Activated CD8-positive, alpha-beta memory T cell treated with anti-CD3 and anti-CD28 coated beads for 1 hour (primary cell): ENCODE measurements at places on chromosomes 13 and 19.

DNA sequence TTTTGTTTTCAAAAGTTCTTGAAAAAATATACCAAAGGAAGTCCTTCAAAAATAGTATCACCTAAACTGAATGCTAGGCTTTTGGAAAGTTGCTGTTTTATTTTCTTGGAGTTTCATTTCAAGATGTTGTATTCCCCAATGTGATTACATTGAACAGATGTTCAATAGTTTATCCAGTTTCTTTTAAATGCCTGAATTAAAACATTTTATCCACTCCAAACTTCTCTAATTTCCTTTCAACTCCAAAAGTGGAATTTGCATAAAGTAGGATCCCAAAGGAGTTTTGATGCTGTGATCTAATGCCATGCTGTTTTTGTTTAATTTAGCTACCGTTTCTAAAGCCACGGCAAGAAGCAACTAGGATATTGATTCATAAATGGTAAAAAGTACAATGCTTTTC lies 892.5 kb upstream of the SLC10A2 start:
- DNase-seq, result no peak

DNA sequence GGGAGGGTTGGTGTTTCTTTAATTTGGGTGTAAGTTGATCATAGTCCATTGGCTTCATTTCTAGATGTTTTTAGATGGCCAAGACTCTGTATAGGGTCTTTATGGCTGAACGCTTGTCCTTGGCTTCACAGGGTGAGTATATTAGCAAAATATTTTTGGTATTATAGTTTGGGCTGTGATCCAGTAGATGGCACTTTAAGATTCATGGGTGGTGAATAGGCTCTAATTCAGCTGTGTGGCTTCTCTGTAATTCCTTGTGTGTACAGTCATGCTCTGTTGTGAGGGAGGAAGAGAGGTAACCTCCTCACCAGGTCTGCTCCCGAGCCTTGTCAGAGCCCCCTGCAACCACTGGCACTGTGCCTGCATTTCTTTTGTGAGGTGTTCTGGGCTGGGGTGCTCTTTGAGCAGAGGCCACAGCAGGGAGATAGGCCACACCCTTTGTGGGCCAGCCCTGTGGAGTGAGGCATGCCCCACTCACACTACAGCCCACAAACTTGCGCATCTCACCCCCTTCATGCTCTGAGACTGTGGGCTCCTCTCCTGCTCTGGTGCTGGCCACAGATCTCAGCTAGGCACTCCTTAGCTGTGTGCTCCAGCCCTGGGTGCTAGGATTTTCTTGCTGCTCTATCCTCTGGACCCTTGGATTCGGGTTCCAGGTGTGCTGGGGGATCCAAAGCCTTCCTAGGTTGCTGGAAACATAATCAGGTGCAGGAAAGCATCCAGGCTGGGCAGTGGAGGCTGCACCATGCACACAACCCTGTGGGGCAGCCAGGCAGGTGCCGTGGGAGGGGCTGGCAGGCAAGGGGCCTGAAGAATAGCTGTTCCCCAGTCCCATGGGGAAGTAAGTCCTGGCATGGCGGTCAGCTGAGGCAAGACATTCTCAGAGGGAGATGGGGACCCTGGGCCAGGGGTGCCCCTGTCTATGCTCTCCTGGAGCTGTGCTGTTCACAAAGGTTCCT lies 193.9 kb downstream of the GPC5 start:
- DNase-seq, result no peak

DNA sequence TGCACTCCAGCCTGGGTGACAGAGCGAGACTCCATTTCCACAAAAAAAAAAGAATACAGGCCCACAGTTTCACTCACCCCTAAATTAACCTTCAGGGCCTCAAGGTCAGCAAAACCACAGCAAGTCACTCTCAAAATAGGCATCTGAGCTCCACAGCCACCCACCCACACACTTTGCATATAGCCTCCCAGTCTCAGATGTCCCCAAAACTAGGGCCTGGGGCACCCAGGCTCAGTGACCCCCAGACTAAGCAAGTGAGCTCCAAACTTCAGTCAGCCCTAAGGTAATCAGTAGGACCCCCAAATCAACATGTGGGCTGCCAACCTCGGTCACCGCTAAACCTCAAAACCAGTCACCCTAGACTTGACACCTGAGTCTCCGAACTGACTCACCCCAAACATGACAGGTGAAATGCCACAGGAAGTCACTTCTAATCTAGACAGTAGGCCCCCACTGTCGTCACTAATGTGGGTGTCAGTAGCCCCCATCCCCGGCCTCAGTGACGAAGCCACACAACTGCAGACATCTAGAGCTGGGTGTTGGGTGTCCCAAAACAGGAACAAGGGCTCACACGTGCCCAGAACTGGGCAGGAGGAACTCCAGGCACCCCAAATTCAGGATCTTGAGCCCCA lies 13.9 kb downstream of the RABAC1 start:
- peak; percentile 69 for DNase-seq

DNA sequence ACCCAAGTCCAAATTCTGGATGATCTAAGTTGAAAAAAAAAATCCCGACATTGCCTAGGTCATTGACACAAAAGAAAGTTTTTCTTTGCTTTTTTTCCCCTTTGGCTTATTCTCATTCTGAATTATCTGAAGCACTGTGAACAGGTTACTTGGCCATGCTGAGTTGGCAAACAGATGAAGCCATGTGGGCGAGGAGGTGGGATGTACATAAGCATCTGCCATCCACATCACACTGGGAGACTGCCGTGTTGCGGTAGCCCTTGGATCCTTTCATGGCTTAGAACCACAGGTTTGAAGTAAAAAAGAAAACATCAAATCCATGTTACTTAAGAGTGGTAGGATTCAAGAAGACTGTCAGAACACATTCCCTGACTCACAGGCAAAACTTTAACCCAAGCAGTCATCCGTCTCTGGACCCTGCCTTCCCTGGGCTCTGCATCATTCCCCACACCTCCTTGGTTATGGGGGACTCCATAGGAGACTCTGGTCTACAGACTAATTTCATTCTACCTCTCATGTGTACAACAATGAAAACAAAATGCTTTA lies 242.5 kb upstream of the SERP2 start:
- DNase-seq, result no peak

DNA sequence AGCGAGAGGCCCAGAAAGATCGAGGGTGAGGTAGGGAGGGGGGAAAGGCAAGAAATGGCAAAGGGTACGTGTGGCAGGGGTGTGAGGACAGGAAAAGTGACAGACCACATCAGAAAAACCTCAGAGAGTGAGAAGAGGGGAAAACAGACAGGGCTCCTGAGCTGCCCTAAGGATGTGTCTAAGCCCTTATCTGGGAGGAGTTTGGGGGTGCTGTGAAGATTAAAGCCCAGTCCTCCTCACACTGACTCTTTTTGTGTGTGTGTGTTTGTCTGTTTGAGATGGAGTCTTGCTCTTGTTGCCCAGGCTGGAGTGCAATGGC lies 703 bp upstream of the PTH2 start:
- DNase-seq, result no peak

DNA sequence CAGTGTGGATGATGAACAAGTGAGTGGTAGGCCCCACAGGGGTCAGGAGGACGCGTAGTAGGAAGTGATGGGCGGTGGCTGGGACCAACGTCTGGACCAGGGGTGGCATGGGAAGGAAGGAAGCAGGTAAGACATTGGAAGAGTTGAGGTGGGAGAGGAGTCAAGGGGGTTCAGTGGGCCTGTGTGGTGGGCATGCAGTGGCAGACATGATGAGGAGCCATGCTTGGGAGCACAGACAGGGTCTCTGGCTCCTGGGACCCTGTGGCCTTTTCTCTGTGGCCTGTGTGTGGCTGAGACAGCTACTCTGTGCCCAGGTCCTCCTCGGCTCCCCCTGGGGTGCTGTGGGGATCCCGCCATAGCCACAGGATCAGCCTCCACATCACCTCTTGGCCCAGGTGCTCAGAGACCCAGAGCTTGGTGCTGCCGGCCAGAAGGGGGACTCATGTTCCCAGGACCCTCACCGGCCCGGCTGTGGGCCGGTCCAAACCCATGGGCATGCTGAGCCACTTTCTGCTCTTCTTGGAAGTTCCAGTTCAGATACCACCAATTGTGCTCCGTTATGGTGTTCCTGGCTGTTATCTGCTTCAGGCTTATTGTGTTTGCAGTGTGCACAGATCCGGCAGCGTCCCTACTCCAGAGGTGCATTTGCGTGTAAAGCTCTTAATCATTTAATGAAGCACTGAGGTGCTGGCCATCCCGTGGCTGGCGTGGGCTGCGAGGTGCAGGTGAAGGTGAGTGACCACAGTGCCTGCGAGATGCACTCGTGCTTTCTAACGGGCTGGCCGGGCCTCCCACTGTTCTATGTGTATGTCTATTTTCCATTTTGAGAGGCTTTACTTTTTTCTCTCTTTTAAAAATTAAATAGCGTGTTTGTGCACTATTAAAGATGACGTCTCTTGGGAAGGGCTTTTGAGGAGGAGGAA lies 147.9 kb downstream of the TEX29 start:
- no peak for DNase-seq

DNA sequence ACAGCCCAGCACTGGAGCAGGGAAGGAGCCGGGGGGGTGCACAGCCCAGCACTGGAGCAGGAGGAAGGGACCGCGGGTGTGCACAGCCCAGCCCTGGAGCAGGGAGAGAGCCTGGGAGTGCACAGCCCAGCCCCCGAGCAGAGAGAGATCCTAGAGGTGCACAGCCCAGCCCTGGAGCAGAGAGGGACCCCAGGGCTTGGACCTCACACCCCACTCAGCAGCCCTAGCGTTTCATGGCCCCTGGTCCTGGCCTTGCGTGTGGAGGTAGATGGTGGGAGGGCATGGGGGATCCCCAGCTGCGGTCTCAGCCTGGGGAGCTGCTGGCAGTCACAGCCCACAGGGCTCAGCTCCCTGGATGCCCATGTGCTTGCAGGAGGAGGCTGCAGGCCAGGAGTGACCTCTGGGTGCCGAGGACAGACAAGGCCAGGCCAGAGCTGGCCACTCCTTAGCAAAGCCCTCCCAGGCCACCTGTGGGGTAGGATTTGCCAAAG lies 25.1 kb downstream of the GAS6 start:
- DNase-seq, result no peak

DNA sequence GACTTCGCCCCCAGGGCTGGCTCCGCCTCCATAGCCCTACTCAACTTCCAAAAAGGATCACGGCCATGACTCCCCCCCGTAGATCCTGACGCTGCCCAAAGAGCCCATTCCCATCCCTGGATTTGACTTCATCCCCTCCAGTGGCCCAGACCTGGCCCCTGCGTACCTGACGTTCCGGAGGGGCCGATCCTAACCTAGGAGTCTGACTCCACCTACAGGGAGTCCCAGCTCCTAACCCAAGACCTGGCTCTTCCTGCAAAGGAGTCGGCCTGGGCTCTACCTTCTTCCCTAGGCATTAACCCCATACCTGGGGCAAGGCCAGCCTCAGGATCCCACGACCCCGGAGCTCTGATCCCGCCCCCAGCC lies 10.8 kb downstream of the STAP2 start:
- no peak for DNase-seq

- DNase-seq, result no peak
Measured at GRCh38 chr13:112053744-112054615, 13.0 kb upstream of the SOX1 start.

DNA sequence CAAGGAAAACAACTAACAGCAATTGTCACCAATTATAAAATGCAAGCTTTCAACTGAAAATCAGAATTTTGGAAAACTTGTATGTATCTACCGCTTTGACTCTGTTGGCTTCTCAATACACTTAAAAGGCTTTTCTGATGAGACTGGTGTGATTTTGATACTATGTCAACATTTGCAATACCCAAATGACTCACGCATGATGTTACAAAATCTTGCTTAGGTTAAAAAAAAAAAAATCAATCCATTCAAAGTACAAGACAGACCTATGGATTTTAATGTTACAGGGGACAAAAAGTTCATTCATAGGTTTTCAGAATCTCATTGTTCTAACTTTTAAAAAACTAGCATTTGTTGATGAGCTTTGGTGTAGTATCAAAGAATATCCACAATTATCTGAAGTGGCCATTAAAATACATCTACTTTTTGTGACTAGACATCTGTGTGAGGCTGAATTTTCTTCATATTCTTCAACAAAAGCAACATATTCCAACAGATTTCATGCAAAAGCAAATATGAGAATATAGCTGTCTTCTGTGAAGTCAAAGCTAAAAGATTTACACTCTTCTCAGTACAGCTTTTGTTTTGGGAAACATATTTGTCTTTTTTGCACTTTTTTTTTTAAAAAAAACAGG lies 10.7 kb downstream of the ELF1 start:
- no peak for DNase-seq

DNA sequence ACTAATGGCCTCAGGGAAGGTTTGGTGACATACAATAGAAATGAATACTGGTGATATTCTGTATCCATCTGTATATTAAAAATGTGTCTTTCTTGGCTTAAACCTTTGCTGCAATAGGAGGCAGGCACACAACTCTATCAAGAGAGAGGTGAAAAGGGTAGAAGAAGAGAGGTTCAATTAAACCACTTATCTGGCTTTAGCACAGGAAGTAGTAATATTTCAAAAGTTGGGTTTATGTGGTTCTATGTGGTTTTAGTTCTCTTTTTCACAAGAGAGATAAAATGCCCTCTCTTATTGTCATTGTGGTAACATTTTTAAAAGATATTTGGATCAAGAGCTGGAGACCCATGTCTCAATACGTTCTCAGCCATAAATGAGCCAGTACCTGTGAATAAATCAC lies 146.2 kb upstream of the FNDC3A start:
- no peak for DNase-seq

DNA sequence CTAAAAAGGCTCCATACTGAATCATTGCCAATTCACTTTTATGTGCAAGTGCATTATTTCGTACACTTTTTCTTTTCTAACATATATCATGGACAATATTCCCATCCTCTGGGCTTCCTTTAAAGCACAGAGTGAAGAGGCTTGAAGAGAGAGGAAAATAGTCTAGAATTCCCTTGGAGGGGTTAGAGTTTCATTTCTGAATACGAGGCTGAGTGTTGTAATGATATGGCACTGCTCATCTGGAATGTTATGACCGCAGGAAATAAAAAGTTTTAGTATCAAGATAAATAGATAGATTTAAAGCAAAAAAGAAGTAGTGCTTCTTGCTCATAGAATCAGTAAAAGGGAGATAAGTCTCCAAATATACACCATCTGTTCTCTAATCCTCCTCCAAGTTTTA lies 412.3 kb upstream of the SLITRK1 start:
- DNase-seq, result no peak

GRCh38 chr19:43597876-43598275 lies 1.5 kb downstream of the ZNF576 start:
- DNase-seq, result no peak

DNA sequence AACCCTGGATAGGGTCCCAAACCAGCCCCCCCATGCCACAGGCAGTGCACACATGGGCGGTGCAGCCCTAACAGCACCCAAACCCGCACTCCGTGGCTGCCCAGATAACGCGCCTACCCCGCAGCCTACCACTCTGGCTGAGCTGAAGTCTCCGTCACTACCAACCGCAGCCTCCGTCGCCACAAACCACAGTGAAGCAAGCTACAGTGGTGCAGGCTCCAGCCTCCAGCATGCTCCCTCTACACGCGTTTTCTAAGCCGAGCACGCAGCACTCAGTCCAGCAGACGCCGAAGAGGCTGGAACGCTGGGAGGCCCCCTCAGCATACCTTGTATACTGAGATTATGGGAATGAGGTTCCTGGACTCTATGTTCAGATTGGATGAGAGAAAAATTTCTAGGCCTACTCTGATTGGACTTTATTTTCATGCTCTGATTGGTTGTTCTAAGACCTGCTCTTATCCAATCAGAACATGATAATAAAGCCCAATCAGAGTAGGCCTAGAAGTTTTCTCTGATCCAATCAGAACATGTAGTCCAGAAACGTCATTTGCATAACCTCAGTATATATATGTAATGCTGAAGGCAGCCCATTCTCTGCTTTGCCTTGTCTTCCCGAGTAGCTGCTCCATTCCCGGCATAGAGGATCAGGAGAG lies 56.7 kb upstream of the C1QTNF9B start:
- no peak for DNase-seq
